ENCODE measurements at places on chromosomes 5 and 9.

GRCh38 chr5:131270809-131271208, 7.0 kb downstream of the CDC42SE2 start:
- DNase-seq: no peak

DNA sequence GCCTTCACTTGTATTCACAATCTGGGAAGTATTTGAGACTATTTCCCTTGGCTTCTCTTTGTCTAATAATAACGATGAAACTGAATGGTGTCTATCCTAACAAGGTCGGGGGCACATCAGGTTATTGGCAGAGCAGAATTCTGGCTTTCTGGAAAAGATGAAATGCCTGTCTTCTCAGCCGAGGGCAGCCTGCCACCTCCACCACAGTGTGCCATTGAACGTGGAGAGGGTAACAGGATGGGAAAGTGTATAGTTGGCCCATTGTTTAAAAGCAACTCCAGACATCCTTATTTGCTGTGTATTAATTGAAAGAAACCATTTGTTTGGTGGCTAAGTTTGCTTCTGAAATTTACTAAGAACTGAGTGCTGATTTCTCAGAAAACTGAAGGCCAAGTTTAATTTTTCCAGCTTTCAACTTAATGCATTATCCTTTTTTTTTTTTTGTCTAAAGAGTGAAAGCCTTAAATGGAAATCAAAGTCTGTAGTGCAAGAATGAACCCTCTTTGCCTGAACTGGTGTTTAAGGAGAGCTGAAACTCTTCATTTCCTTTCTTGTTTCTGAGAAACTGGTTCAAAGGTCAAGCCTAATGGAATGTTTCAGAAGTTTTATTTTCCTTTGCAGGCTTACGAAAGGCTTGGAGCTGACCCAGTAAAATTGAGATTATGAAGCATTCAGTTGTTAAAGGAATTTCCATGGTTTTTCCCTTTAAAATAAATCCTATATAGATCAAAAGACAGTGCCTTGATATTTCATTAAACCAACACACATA, 563.7 kb upstream of the DAP start:
- DNase-seq: no peak

DNA sequence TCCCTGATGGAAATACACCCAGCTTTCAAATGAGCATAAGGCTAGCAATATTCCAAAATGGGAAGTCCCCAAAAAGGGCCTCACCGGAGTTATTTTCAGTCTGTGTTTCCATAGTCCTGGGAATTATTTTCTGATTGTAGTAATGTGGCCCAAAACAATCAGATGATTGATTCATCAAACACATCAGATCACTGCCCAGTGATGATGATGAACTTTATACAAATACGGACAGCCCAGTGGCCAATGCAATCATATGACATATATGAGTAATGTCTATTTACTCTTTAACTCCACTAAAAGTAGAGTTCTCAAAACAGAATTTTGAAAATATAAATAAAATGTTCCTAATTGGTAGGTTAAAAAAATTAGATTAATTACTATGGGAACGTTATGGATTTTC, 467.8 kb downstream of the ZNF608 start:
- DNase-seq: no peak

DNA sequence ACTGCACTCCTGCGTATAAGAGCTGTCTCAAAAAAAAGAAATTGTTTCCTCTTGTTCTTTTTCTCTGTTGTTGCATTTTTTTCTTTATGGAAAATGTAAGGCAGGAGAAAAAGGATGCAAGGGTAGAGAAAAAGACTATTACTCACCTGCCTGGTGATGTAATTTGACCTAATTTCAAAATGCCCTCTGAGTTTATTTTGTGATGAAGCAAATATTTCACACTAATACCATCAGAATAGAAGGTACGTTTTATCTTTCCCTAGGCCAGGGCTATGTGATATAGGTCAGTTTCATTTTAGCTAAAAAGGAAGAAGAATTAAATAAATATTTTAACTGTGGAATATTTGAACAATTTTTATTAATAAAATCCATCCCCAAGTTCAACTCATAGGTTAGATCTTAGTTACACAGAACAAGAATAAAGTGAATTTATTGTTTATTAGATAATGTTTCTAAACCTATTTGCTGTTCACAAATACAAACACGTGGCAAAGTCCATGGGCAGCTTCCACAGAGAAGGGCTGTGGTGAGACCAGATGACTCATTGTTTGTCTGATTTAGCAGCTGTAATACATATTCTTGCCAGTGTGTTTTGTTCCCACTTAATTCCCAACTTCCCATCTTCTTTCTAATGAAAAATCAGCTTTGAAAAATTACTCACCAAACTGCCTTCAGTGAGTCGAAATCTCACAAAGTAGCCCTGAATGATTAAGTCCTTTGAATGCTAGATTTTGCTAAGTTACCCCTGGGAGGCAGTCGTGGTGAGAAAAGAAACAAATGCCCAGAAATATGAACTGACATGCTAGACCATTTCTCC, 52.8 kb upstream of the CCDC112 start:
- DNase-seq: no peak

DNA sequence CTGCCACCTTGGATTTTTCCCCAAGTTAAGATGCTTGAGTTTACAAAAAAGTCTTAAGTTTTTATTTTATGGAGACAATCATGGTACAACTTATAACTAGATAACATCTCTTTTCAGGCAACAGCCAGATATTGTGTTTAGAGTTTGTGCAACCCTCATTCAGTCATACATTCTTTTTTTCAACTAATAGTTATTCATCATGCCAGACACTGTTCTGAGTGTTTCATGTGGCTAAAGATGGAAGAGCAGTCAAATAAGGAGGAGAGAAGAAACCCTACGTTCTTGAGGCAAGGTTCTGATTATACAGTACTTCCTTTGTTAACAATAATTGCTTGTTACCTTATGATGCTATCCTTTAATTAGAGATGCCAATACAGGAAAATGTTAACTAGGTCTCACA, 42.1 kb upstream of the ZNF462 start:
- DNase-seq: no peak

DNA sequence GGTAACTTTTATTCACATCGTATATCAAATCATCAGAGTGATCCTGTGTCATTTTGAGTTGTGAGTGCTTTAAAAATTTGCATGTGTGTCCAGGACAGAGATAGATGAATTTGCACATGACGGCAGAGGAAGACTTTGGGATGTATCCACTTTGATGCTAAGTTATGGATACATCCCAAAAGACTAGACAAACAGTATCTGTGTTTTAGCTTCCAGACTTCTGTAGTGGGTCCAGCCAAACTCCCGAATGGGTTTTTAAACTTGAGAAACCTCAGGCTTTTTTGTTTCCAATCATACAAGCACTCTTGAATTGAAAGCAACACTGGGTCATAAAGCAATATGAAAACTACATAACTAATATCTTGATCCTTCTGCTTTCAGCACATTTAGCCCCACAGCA, 213.8 kb downstream of the C9orf152 start:
- DNase-seq: no peak

- DNase-seq: no peak
Measured at GRCh38 chr5:25567881-25568280, 923.1 kb upstream of the CDH10 start.

Measured in BE2C (cell line).